ENCODE measurements at places on chromosomes 11 and 22.

DNA sequence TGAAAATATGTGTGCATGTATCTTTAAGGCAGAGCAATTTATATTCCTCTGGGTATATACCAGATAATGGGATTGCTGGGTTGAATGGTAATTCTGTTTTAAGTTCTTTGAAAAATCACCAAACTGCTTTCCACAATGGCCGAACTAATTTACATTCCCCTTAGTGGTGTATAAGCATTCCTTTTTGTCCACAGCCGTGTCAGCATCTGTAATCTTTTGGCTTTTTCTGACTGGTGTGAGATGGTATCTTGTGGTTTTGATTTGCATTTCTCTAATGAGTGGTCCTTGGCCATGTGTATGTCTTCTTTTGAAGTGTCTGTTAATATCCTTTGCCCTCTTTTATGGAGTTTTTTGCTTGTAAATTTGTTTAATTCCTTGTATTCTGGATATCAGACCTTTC, 24.3 kb downstream of the CCDC15 start:
- DNase-seq = no peak

- DNase-seq = no peak
Measured at GRCh38 chr11:131146827-131147490, 223.5 kb upstream of the NTM start.

- no peak for DNase-seq
Measured at GRCh38 chr11:36091256-36091811, 147.5 kb downstream of the LDLRAD3 start.

DNA sequence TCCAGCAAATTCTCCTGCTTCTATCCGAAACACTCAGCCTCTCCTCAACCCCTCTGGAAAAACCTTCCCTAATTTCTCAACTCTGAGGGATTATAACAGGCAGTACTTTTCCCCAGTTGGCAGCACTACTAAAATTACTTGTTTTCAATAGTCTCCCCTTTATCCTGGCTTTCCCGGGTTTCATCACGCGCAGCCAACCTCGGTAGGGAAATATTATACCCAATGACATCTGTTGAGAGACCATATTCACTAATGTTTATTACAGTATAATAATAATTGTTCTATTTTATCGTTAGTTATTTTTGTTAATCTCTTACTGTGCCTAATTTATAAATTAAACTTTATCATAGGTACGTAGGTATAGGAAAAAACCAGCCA, 330 bp upstream of the POLD3 start:
- no peak for DNase-seq

GRCh38 chr11:78310500-78310909, 107.1 kb downstream of the GAB2 start:
- no peak for DNase-seq

All from neural progenitor cell (in vitro differentiated cells).